ENCODE measurements at places on chromosomes 7 and 10. TPM values are rescaled to one million over a fixed set of nuclear protein-coding genes. Genes with fewer than 3 reads are reported as not detected.
A peak's percentile ranks its signal among the peaks of the same experiment; 100 is the strongest.

DNA sequence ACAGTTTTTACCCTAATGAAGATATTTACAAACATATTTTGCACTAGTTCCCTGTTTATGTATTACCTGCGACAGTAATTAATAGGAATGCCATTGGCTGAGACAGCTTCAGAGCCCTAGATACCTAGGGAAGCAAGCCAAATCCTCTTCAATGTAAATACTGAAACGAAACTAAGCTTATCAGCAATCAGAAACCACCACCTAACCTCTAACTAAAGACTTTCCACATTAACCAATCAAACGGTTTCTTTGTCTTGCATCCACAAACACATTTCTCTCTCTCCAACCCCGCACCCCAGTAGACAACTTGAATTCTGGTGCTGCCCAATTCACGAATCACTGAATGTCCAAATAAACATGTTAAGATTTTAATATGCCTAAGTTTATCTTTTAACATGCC lies 474.4 kb upstream of the C7orf33 start:
- no peak overlapping the region for H3K27ac ChIP-seq
- H3K4me3 ChIP-seq: no peak overlapping the region
- no peaks in the 10 kb centered on the region for H3K4me1 ChIP-seq
- H3K36me3 ChIP-seq: no peaks in the 10 kb centered on the region
- no peak for DNase-seq

- peaks cover 48% of the 10 kb centered on the region for H3K27me3 ChIP-seq
- no peak overlapping the region for H3K27ac ChIP-seq
- H3K4me3 ChIP-seq: no peak overlapping the region
- peak; percentile 13 for DNase-seq
- H3K4me1 ChIP-seq: no peaks in the 10 kb centered on the region
Observed at GRCh38 chr7:156386097-156386496, 254.5 kb upstream of the RNF32 start.

DNA sequence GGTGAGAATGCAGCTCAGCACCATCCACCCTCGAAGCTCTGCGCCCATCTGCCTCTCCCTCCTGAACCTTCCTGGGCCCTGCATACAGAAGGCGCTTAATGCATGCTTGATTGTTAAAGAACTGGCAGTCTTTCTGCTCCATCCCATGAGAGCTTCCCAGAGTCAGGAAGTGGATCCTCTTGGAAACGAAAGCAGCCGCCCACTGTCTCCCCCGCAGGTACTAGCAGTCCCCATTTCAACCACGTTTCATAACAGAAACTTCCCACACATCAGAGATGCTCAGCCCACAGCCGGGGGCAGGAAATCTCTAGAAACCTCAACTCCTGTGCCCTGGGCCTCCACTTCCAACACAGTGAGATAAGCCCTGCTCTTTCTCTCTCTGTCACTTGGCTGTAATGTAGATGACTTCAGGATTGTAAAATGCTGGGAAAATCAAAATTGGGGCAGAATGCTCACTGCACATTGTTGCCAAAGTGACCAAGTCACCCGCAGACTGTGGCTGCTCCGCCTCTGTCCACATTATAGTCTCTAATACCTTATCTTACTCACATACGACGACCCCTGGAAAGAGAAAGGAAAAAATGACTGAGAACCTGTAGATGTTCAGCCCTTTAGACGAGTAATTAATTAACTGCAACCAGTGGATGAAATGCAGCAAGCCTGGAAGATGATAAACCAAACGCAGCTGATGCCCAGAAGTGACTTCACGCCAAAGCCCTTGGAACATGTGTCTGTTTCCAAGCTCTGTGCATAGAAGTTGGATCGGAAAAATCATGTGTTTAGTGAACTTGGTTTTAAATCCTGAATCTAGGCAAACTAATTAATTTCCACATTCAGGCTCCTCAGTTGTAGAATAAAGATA lies 28.5 kb downstream of the GSDME start:
- peaks cover 17% of the 10 kb centered on the region for H3K4me1 ChIP-seq
- H3K36me3 ChIP-seq: peaks cover 17% of the 10 kb centered on the region
- DNase-seq: no peak
- H3K4me3 ChIP-seq: no peak overlapping the region

The SLC16A12 gene
- total RNA-seq: 0.09 TPM

DNA sequence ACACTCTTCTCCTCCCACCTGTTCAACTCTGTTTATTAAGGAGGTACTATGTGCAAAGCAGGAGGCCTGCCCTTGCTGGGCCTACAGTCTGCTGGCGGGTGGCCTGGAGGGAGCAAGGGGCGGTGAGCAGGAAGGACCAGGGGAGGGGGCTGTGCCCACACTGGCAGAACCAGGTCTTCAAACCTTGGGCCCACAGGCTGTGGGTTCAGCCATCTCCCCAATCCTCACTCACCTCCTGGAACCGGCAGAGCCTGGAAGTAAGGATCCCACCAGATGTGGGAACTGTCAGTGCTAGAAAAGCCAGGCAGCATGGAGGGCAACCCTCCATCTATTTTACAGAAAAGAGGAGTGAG lies 50.8 kb downstream of the CAMK2B start:
- H3K36me3 ChIP-seq: no peaks in the 10 kb centered on the region
- H3K4me3 ChIP-seq: no peak overlapping the region
- no peak overlapping the region for H3K27ac ChIP-seq
- DNase-seq: no peak

DNA sequence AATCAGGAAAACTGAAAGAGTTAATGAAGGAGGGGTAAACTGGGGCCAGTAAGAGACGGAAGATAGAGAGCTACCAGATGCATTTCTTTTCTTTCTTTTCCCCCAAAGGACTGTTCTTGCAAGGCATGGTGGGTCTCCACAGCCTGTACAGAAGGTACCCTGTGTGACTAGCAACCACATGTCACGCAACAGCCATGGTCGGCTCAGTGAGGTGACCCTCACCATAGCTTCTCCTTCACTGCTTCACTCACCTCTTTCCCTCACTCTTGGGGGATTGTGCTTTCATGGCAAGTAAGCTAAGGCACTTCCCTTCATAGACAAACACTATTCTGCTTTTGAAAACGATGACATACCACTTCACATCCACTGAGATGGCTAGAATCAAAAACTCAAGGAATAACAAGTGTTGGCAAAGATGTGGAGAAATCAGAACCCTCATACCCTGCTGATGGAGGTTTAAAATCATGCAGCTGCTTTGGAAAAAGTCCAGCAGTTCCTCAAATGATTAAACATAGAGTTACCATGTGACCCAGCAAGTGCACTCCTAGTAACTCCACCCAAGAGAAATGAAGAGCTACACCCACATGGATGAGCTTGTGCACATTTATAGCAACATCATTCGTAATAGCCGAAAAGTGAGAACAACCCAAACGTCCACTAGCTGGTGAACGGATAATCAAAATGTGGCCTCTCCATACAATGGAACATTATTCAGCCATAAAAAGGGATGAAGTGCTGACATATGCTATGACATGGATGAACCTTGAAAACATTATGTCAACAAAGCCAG lies 3.8 kb upstream of the INSIG1 start:
- no peaks in the 10 kb centered on the region for H3K27me3 ChIP-seq
- peaks cover 6% of the 10 kb centered on the region for H3K36me3 ChIP-seq
- H3K4me3 ChIP-seq: no peak overlapping the region
- no peak overlapping the region for H3K27ac ChIP-seq
- peaks cover 19% of the 10 kb centered on the region for H3K4me1 ChIP-seq

GRCh38 chr10:125820701-125821100 lies 2.4 kb downstream of the UROS start:
- no peak overlapping the region for H3K4me3 ChIP-seq
- H3K36me3 ChIP-seq: peaks cover 5% of the 10 kb centered on the region
- DNase-seq: no peak

DNA sequence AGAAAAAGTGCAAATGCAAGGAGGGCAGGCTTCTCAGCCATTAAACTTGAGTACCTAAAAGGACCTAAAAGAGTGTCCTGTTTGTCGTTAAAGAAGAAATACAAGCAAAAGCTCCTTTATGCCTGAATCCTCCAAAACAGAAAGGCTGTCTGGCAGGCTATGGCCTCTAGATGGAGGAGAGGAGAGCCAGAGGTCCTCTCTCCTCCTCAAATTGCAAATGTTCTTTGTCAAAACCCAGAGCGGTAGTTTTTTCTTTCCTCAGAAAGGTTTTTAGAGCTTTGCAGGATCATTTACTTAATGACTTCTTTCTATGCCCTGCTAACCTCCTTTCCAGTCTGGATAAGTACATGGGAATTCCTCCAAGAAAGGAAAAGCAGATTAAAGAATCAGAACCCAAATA lies 1.9 kb upstream of the SORCS1 start:
- H3K4me3 ChIP-seq: no peak overlapping the region
- no peak for DNase-seq
- H3K36me3 ChIP-seq: no peaks in the 10 kb centered on the region
- no peak overlapping the region for H3K27ac ChIP-seq

DNA sequence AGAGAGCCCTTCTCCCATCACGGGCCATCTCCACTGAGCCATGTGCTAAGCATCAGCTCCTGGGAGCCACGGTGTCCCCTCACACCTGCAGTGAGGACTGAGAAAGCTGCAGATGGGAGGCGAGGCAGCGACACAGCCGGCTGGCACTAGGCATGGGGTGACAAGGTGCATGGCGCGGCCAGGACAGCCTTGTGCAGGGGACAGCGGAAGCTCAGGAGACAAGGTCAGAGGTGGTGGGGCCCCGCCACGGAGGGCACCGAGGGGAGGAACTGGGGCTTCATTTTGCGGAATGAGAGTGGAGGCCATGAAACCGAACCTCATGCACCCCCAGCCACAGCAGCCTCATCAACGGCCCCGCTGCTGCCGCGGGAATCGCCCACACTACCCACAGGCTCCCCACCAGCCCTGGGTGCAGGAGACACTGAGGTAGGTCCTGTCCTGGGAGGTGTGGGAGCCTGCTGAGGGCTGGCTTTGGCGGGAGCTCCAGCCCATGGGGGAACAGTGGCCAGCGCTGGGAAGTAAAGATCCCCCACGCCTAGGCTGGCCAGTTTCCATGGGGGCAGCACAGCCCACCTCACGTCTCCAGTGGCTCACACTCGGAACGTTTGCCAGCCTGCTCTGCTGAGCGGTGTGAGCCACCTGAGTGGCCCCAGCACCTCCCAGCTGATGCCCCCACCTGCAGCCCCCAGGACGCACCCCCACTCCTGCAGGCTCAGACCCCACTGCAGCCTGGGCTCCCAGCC lies 71.2 kb upstream of the INSIG1 start:
- no peak for DNase-seq
- no peaks in the 10 kb centered on the region for H3K36me3 ChIP-seq
- no peaks in the 10 kb centered on the region for H3K27me3 ChIP-seq
- H3K27ac ChIP-seq: no peak overlapping the region
- peaks cover 22% of the 10 kb centered on the region for H3K4me1 ChIP-seq
